ENCODE measurements at places on chromosomes 4 and X.

- DNase-seq = no peak
These were observed 343.1 kb upstream of the MAOA start for GRCh38 chrX:43313035-43313434.

- no peak for DNase-seq
These were observed 44.6 kb upstream of the SETD7 start for GRCh38 chr4:139600662-139601061.

DNA sequence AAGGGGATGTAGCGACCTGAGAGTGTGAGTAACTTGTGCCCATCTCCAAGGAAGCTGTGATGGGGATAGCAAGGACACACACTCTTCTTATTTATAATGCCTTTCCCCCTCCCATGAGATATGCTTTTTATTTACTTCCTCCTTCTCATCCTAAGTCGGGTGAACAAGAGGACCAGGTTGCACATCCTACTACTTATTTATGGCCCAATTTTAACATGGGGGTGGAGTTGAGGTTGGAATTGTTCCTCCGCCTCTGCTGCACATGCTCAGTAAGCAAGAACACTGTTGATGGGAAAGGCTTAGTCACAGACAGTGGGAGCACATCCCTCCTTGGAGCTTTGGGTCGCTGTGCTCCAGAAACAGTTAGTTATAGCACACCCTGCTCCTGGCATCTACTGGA is 15.2 kb upstream of the TLR8 start:
- no peak for DNase-seq

- no peak for DNase-seq
These were observed 117.2 kb downstream of the PDHA2 start for GRCh38 chr4:95957054-95957453.

- DNase-seq = no peak
These were observed 681.4 kb downstream of the GABRG1 start for GRCh38 chr4:45442466-45442865.

DNA sequence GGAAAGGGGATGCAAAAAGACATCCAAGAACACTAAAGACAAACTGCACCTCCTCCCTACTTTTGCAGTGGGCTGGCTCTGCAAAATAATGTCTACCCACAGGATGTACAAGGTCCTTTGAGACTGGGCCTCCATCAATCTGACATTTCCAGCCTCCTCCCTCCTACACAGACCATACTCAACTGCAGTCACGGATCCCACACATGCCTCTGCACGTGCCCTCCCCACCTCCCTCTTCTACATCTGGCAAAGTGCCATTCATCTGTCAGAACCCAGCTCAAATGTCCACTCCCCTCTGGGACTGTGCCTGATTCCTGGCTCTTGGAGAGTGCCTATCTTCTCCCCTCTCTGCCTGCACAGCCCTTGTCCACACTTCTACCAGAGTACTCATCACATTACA is 50.3 kb downstream of the CHRDL1 start:
- DNase-seq = no peak

GRCh38 chr4:151228189-151229119 is 48.5 kb upstream of the PRSS48 start:
- DNase-seq = no peak

DNA sequence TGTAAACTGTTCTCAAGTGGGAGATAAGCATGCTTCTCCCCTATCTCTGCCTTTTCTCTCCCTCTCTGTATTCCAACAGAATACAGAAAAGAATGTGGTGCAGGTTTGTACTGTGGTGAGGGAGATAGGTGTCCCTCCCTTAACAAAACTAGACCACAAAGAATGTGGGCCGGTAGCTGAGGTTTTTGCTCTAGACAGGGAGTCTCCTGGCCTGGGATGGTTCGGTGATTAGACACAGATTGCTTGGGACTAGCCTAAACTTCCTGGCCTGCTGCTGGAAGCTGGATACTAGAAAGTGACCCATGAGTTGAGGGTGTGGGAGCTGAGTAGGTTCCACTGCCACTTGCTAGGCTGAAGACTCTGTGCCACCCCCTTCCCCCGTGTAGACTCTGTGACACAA is 143.0 kb downstream of the CXXC4 start:
- no peak for DNase-seq

- DNase-seq = no peak
These were observed 176.4 kb downstream of the PTTG2 start for GRCh38 chr4:38136604-38137003.

GRCh38 chr4:128517739-128518510 is 230.3 kb upstream of the PGRMC2 start:
- DNase-seq = peak; percentile 8

DNA sequence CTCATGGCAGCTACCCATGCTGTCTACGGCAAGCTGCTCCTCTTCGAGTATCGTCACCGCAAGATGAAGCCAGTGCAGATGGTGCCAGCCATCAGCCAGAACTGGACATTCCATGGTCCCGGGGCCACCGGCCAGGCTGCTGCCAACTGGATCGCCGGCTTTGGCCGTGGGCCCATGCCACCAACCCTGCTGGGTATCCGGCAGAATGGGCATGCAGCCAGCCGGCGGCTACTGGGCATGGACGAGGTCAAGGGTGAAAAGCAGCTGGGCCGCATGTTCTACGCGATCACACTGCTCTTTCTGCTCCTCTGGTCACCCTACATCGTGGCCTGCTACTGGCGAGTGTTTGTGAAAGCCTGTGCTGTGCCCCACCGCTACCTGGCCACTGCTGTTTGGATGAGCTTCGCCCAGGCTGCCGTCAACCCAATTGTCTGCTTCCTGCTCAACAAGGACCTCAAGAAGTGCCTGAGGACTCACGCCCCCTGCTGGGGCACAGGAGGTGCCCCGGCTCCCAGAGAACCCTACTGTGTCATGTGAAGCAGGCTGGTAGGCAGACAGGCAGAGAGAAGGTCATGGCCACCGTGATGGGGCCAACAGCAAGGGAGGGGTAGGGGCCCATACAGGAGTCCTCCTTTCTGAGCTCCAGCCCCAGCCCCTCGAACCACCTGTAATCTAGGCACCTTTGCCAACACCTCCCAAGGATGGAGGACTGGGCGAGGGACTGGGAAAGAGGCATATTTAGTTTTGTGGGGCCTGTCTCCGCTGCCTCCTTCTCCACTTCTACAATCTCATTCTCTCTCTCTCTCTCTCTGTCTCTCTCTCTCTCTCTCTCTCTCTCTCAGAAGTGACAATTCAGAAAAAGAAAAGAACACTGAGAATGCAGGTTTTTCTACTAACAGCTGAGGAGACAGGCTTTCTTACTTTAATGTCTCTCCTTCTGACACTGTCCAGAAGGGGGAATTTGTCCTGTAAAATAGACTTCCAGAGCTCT is 4.7 kb upstream of the TSPYL2 start:
- DNase-seq = no peak

GRCh38 chrX:132144061-132144460 is 16.2 kb upstream of the FRMD7 start:
- no peak for DNase-seq

DNA sequence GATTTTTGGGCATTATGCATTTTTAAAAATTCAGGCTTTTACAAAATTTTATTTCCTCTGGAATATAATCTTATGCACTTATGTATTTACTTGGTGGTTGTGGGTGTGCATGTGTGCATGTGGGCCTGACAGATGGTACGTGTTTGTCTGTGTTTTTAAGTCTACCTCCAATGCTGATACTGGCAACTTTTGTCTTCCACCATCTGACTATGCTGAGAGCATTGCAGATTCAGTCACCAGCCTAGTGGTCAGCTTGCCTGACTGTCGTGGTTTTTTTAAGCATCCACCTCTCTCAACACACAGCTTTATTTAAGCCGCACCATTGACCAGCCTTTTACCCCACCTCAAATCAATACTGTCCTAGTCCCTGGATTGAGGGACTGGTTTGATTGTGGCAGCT is 37.1 kb downstream of the FSTL5 start:
- DNase-seq = no peak

DNA sequence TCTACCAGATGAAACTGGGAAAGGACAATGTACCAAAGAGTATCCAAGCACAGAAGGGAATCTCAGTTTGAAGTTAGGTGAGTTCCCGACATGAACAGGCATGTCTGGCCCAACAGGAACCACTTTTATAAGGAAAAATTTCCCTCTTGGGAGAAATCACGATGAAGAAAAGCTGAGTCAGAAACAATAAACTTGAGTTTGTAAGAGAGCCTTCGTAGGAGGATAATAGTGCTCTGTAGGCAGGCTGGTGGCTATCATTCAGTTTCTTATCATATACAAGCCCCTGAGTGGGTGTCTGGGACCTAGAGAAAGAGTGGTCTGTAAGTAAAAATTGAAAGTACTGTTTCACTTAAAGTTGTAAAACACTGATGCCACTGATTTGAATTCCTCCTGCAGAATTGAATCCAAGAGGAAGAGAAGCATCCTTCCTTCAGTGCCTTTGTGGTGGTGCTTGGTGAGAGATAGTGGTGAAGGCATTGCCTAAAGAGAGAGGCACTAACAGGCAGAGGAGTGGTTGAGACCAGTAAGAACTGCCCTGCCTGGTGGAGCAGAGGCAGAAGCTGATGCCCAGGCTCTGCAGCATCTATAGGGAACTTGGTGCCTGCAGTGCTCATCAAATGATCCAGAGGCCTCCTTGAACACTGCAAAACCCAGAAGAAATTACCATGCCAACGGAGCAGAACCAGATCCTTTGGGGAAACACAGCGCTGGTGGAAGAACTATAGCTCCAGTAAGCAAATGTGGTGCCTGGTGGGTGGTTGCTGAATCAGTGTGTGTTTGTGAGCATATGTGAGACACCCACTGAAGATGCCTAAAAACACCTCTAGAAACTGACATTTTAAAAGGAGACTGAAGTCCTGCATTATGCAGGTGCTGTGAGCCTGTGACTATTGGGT is 31.7 kb upstream of the METAP1 start:
- DNase-seq = no peak

DNA sequence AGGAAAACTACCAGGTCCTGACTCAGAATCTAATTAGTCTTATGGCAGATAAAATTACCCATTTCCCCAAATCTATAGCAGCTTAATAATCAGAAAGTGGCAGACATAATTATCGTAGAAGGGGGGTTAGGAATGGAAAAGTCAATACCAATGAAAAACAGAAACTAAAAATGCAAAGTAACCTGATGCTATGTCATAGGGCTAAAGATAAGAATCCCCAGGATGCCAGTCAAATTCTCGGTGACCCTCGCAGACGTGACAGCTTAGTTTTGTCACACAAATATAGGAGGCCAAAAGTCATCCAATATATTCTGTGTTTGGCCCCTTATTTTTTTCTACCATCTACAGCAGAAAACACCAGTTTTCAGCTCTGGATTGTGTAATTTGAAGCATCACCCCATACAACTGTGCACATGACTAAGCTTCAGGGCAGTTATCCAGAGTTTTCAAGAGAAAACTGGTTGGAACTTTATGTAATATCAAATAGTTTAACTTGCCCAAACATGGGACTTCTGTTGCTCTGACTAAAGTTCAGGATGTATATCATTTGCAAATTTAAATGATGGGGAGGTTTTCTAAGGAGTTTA is 30.9 kb downstream of the RASSF6 start:
- DNase-seq = no peak

Measured in activated CD4-positive, alpha-beta T cell treated with anti-CD3 and anti-CD28 coated beads for 48 hours (primary cell).